ENCODE measurements at places on chromosomes 7 and 10. TPM values are rescaled to one million over a fixed set of nuclear protein-coding genes. Genes with fewer than 3 reads are reported as not detected.

Gene LUC7L2
- 35.9 TPM for polyA plus RNA-seq

- DNase-seq, result no peak
Observed at GRCh38 chr7:101248276-101248675, 3.4 kb upstream of the FIS1 start.

Gene SYT15B
- polyA plus RNA-seq, result 0.99 TPM

DNA sequence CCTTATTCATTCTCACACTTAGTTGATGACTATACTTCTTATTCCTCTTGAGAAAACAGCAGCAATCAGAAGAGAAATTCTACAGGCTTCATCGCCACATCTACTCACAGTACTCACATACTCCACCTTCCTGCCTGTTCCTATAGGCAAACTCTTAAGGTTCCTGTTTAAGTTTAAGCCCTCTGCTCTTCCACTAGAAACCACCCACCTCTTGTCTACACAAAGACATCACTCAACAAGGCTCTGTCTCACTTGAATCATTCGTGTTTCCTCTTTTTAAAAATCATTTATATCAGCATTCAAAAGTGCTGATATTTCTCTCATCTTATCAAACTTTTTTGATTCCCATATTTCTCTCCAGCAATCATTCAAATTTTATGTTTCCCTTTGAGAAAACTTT lies 85.5 kb upstream of the ADO start:
- no peak for DNase-seq

Gene AUTS2
- 8.8 TPM for polyA plus RNA-seq

- no peak for DNase-seq
Observed at GRCh38 chr10:132878730-132879407, 63.5 kb downstream of the CFAP46 start.

DNA sequence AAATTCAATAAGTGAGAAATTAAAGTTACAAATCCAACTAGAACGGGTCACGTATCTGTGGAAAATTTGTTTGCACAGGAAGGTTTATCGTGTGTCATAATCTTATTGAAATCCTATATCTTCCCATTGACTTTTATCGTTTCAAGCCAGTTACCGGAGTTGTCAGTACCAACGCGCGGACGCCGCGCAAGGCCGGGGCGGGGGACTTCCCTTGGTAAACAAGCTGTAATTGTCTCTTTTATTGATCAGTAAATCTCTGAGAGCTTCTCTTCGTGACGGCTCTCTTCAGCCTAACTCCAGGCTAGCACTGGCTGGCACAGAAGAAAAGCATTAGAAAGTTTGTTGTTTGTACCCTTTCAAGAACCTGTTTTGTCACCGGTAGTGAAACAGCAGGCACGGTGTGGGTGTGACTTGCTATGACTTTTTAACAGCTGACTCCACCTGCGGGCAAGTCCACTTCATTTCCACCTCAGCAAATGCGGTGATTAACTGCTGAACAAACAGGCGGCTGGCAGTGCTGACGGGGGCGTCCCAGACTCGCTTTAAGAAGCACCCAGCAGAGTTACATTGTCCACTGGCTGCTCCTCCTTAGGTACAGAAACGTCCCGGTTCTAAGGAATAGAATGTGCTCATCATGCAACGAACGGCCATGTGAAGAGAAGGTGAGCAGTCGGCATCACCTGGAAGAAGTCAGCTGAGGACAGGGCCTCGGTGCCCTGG lies 215.8 kb downstream of the MAD1L1 start:
- no peak for DNase-seq

- peak; percentile 95 for DNase-seq
Observed at GRCh38 chr10:124626759-124627380, 117.3 kb downstream of the FAM53B start.

Gene BUB3
- polyA plus RNA-seq, result 74.9 TPM

DNA sequence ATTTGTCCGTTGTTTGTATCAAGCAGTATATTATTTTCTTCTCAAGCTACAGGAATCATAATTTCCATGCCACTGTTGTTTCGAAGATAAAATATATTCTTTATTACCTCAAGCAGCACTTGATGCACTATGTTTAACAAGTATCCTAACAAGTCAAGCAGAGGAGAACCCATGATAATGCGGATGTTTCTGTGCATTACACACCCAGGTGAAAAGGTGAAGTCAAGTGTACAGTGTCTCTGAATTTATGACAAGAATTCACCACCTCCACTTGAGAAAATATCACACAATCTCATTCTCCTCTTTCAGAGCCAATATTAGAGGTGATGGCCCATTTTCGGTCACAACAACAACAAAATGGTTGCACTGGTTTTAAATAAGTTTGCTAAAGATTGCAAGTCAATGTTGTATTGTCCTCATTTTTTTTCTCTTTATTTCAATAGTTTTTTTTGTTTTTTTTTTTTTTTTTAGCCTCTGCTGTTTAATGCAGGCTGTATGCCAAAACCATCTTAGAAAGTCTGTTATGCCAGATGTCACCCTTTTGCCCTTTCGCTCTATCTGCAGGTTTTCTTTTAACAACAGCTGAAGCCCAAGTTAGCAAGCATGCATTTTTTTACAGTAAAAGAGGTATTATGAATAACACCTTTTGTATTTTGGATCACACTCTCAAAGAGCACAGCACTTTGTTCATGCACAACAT lies 568.7 kb upstream of the LRRN3 start:
- peak; percentile 23 for DNase-seq

Gene ADRB1
- 0.54 TPM for polyA plus RNA-seq

- no peak for DNase-seq
Observed at GRCh38 chr10:69268761-69269416, 9.4 kb upstream of the HK1 start.

- DNase-seq, result no peak
Observed at GRCh38 chr10:47291682-47292081, 8.3 kb upstream of the GDF10 start.

GRCh38 chr10:60537697-60538096 lies 148.0 kb upstream of the ANK3 start:
- no peak for DNase-seq

DNA sequence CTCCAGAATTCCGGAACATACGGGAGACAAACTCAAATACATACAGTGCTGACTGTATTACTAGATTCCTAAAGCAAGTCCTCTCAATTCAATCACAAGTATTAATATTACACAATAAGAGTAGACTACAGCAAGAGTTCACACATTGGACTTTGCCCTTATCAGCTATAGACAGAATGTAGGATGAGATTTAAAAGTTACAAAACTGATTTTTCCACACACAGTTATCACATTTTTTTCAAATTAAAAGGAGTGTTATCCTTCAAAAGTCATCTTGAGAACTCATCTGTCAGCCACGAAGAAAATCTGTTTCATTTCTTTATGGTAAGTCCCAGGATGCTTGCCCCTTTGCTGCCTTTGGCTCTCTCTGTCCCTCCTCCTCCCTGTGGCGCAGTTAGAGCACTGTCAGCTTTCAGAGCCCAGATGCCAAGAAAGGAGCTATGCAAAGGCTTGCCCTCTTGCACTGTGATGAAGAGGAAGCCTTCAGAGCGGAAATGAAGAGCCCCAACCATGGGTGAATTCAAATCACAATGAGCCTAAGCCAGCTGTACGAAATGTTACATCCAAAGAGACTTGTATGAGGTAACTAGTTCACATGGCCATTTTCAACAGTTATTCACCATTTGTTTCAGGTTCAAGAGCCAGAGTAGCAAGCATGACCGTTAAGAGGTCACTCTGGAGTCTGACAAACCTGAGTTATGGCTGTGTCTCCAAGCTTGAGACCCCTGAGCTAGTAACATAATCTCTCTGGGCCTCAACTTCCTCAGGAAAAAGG lies 10.7 kb downstream of the NCOA4 start:
- DNase-seq, result peak; percentile 65

- no peak for DNase-seq
Observed at GRCh38 chr10:85761906-85762445, 604.6 kb downstream of the GRID1 start.

DNA sequence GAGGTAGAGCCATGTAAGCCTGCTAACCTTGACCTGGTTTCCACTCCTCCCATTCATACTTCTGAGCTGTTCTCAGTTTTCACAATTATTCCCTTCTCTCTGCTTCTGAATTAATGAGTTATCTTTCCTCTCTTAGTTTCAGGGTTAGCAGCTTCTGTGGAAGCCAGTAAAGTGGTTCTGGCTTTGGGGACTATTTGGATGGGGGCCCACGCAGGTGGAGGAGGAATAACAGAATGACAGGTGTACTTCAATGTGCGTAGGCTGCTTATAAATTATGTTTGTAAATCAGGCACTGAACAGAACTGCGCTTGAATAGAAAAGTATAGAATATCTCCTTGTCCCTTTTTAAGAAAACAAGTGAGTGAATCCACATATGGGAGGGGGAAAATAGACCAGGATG lies 128.9 kb upstream of the GAD2 start:
- DNase-seq, result no peak

DNA sequence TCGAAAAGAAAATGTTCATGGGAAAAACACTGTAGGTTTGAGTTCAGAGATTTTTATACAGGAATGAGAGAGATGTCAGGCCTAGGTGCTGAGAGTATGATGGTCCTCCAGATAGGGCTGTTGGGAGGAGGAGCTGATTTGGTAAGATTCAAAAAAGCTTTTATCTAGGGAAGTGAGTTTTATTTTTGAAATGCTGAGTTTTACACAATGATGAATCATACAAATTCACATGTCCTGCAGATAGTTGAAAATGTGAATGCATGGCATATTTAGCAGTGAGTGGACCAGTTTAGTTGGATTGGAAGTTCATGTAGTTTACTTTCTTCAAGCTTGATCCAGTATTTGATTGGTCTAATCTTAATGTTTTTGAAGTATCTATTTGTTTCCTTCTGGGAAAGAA lies 154.8 kb downstream of the LRRC4 start:
- DNase-seq, result no peak

- DNase-seq, result no peak
Observed at GRCh38 chr10:131889755-131890154, 11.1 kb upstream of the PPP2R2D start.

Gene CLDN4
- 115 TPM for polyA plus RNA-seq

DNA sequence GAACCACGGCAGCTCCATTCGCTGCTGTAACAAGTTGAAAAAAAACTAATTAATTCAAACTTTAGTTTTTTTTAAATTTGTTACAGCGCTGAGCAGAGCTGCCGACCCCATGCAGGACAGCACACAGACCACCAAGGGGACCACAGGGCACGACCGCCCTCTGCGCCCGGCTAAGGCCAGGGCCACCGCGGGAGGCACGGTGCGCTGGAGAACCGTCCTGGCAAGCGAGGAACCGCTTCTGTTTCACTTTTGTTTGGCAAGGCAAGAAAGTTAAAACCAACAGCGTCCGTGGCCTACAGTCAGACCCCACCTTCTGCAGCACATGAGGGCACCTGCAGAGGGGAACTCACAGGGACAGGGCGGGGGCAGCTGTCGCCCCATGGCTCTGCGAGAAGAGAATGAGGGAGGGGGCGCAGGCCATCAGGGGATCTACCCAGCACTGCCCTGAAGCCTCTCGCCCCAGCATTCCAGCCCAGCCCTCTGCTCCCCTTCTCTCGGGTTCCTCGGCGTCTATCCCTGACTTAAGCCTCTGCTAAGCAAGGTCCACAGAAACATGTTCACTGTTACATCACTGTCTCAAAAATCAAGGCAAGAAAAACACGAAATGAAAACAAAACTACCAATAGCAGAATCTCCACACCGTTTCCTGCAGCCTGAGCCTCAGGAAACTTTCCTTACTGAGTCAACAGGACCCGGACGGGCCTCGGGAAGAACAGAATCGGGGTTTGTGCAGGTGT lies 204.4 kb downstream of the DIP2C start:
- DNase-seq, result no peak

Gene NKX1-2
- polyA plus RNA-seq, result not detected

- DNase-seq, result no peak
Observed at GRCh38 chr7:132471515-132471914, 104.8 kb downstream of the PLXNA4 start.

- DNase-seq, result no peak
Observed at GRCh38 chr10:129494176-129494575, 27.1 kb downstream of the MGMT start.

Gene PTN
- 50.2 TPM for polyA plus RNA-seq

DNA sequence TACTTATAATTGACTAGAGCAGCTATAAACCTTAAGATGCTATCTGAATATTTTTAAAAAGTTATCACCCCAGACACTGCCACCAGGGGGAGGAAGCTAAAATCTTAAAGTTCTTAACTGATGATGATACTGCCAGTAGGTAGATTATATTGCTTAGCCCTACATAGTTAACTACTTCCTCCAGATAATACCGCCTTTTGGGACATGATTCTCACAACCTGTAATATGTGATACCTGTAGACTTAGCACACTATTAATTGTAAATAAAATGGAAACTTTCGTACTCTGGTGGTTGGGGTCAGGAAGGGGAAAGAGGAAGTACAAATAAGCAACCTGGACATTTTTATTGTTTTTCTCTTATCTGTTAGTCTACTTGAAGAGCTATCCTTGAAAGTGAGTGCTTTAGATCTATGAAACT lies 268.9 kb downstream of the ADK start:
- DNase-seq, result peak; percentile 4

Gene CHCHD2
- polyA plus RNA-seq, result 679 TPM

DNA sequence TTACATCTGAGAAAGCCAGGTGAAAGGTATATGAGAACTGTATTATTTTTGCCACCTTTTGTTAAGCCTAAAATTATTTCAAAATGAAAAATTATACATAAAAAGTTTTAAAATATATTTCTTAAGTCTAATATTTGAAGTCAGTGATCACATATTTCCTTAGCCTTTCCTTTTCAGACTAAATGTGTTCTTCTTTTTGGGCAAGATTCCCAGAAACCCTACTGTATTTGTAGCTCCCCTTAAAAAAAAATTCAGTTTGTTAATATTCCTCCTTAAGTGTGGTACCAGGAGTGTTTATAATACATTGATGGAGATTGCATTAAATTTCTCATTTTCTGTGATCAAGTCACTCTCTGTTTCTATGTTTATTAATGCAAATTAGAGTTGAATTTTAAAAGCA lies 22.8 kb downstream of the DNAJC1 start:
- DNase-seq, result no peak

DNA sequence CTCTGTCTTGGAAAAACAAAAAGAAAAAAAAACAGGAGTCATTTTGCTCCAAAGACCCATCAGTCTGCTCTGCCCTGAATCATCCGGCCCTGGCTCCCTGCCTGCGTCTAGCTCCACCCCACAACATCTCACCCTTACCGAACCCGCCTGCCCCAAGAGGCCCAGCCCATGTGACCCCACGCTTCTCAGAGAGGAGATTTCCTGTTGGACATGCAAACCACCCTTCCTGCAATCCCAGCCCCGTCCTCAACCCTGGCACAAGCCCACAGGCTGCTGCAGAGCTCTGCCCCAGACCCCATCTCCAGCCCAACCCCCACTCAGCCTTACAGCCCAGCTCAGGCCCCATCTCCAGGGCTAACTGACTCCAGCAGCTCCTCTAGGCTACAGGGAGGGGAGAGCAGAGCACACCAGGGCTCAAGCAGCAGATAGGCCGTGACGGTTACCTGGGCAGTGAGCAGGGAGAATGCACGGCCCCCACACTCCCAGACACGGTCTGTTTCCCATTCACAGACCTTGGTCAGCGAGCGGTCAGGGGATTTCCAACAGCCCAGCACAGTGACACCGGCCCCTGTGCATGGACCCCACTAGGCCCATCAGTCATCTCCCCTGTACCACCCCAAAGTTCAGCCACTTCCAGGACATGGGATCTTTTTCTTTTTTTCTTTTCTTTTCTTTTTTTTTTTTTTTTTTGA lies 69.9 kb upstream of the GTF2I start:
- DNase-seq, result peak; percentile 65

Gene ARL5B
- 37.7 TPM for polyA plus RNA-seq

Measured in small intestine (tissue), 16 donors.